ENCODE measurements at places on chromosomes 16 and 17. TPM values are rescaled to one million over a fixed set of nuclear protein-coding genes. Genes with fewer than 3 reads are reported as not detected.

The SLC38A8 gene
- not detected for polyA plus RNA-seq

The MYH2 gene
- polyA plus RNA-seq = not detected

The WNK4 gene
- polyA plus RNA-seq = 0.20 TPM

The EME1 gene
- 0.35 TPM for polyA plus RNA-seq

The SNX20 gene
- not detected for polyA plus RNA-seq

The CNTD1 gene
- 2.1 TPM for polyA plus RNA-seq

The DNAH9 gene
- polyA plus RNA-seq = 18.5 TPM

The TAF1C gene
- polyA plus RNA-seq = 2.8 TPM

The SDR42E1 gene
- not detected for polyA plus RNA-seq

The CSH2 gene
- polyA plus RNA-seq = not detected

The KDM6B gene
- polyA plus RNA-seq = 0.13 TPM

The CYTH1 gene
- polyA plus RNA-seq = 4.4 TPM

The GUCY2D gene
- polyA plus RNA-seq = not detected

The ZSCAN10 gene
- not detected for polyA plus RNA-seq

The SSTR5 gene
- not detected for polyA plus RNA-seq

The SPSB3 gene
- 1.1 TPM for polyA plus RNA-seq

The KRTAP2-2 gene
- polyA plus RNA-seq = not detected

The NAGS gene
- not detected for polyA plus RNA-seq

The DNAAF1 gene
- 2.7 TPM for polyA plus RNA-seq

The TP53TG3C gene
- not detected for polyA plus RNA-seq

The KRTAP4-1 gene
- not detected for polyA plus RNA-seq

The ZNF594 gene
- 1.7 TPM for polyA plus RNA-seq

The CD300LG gene
- polyA plus RNA-seq = not detected

The ADAP2 gene
- 3.4 TPM for polyA plus RNA-seq

The GCGR gene
- not detected for polyA plus RNA-seq

The SYNGR3 gene
- polyA plus RNA-seq = 80.6 TPM

The IL21R gene
- polyA plus RNA-seq = not detected

The KIF19 gene
- polyA plus RNA-seq = not detected

The CA5A gene
- polyA plus RNA-seq = not detected

The WDR81 gene
- not detected for polyA plus RNA-seq

The P2RX1 gene
- not detected for polyA plus RNA-seq

The EPN3 gene
- polyA plus RNA-seq = not detected

The SULT1A2 gene
- 0.59 TPM for polyA plus RNA-seq

The PIK3R5 gene
- polyA plus RNA-seq = not detected

The KRTAP3-2 gene
- not detected for polyA plus RNA-seq

The CNTROB gene
- polyA plus RNA-seq = 3.7 TPM

The TEKT1 gene
- polyA plus RNA-seq = not detected

The KRT33B gene
- polyA plus RNA-seq = not detected

The TMEM107 gene
- polyA plus RNA-seq = 12.4 TPM

The SMIM36 gene
- not detected for polyA plus RNA-seq

The TMEM204 gene
- not detected for polyA plus RNA-seq

The ABCA6 gene
- polyA plus RNA-seq = 3.8 TPM

The NGFR gene
- 5.3 TPM for polyA plus RNA-seq

The CDRT15 gene
- polyA plus RNA-seq = not detected

The CD79B gene
- not detected for polyA plus RNA-seq

The TMEM92 gene
- polyA plus RNA-seq = not detected

The LRRC37A gene
- polyA plus RNA-seq = 0.63 TPM

The TMEM101 gene
- 12.3 TPM for polyA plus RNA-seq

The TERF2IP gene
- 205 TPM for polyA plus RNA-seq

The HIGD1B gene
- polyA plus RNA-seq = 14.2 TPM

The TAC4 gene
- polyA plus RNA-seq = not detected

Measured in Purkinje cell (primary cell).